Cortex of kidney (tissue), 1 donor: ENCODE measurements at places on chromosomes 4 and X.

DNA sequence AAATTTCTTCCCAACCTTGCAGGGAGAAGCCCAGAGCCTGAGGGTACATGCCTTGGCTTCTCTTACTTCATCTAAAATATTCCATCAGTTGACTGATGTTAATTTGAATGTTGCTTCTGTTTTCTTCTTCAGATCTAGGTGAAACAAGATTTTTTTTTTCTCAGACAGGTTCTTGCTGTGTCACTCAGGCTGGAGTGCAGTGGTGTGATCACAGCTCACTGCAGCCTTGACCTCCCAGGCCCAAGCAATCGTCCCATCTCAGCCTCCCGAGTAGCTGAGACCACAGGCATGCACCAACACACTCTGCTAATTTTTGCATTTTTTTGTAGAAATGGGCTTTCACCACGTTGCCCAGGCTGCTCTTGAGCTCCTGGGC lies 62.1 kb upstream of the KLF3 start:
- DNase-seq, result no peak

GRCh38 chr4:141463678-141464077 lies 172.7 kb upstream of the IL15 start:
- DNase-seq, result no peak

- DNase-seq, result no peak
These were observed 69.5 kb upstream of the CBLL2 start for GRCh38 chrX:22203186-22203585.

GRCh38 chr4:133869486-133869885 lies 332.1 kb downstream of the PABPC4L start:
- no peak for DNase-seq

GRCh38 chrX:10854594-10854993 lies 234.2 kb upstream of the MID1 start:
- no peak for DNase-seq

GRCh38 chr4:87882321-87882720 lies 49.6 kb downstream of the MEPE start:
- DNase-seq, result no peak

- DNase-seq, result no peak
These were observed 6.4 kb downstream of the SYP start for GRCh38 chrX:49193542-49193964.

GRCh38 chrX:17544821-17545220 lies 169.8 kb downstream of the NHS start:
- DNase-seq, result no peak

- DNase-seq, result no peak
These were observed 302.9 kb upstream of the EPHA5 start for GRCh38 chr4:65973186-65973585.

DNA sequence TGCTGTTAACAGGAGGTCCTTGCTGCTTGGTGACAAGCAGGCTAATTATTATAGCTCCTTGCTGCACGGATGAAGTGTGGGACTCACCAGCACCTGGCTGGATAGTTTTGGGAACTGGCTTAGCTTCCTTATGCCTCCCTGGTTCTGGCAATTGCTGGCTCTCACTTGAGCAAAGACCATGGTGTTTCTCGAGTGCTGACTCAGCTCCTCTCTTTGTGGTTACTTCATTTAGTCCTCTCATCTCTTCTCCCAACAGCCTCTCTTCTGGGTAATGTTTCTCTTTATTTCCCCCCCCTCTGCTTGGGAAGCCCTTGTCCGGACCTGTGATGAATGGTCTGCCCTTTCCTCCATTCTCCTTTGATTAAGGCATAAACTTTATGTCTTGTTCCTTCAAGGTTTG lies 100.4 kb downstream of the CBLL2 start:
- no peak for DNase-seq

GRCh38 chr4:37595875-37596680 lies 90.1 kb downstream of the RELL1 start:
- no peak for DNase-seq

DNA sequence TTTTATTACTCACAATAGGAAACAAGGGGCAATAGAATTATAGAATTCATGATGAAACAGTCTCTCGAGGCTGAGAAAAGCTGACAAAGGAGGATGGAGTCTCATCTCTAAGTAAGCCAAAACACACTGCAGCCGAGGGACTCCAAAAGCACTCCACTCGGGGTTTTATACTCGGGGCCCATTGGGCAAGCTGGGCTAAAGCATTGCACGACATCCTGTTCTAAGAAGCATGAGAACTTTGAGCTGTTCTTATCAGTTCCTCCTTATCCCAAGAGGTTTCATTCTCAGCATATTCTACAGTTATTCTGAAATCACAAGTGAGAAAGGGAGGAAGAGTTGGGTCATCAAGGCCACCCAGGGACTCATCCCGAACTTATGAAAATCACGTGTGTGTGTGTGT lies 1475.5 kb downstream of the PCDH18 start:
- DNase-seq, result no peak

DNA sequence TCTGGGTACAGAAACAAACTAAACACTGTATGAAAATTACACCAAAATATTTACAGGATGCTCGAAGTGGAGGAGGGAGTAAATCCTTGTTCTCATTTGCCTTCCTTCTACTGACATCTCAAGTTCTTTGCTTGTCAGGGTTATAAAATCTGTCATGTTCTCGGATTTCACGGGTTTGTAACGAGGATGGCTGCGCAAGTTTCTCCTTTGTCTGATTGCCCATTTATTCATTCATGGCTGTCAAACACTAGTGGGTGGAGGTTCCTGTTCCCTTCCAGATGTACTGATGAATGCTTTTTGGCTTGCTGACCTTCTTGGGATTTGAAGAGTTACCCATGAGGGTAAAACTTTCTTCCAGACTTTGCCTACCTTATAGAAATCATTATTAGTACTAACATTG lies 206.9 kb downstream of the SPCS3 start:
- DNase-seq, result no peak

- no peak for DNase-seq
These were observed 29.5 kb upstream of the FGFR3 start for GRCh38 chr4:1763550-1764080.

DNA sequence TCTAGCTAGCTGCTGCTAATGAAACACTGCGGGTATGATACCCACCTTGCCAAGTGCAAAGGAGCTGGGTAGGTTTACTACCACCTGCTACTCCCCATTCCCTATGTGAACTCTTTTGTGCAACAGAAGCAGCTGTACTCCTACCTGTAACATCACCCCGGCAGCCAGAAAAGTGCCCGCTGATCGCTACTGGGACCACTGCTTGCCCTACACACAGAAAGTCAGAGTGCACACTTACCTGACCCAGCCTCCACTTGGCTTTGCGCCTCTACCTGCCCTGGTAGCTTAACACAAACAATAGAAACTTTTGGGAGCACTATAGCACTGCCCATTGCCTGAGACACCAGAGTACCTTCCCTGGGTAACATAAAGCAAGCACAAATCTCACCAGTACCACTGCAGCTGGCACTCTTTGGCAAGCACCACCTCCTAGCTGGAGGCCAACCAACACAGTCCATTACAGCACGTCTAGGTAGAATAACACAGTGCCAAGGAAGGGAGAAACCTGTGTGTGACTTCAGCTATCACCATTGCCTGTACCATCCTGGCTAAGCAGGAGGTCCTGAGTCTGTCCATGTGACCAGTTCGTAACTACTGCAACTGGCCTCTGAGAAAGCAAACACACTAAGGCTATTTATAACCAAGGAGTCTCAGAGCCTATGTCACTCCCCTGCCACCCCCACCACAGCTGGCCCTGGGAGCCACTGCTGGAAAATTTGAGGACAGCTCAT lies 80.1 kb downstream of the CENPC start:
- DNase-seq, result no peak

- no peak for DNase-seq
These were observed 105.7 kb upstream of the GATB start for GRCh38 chr4:151866592-151866918.

- no peak for DNase-seq
These were observed 488.7 kb downstream of the TRIML1 start for GRCh38 chr4:188627892-188628291.

DNA sequence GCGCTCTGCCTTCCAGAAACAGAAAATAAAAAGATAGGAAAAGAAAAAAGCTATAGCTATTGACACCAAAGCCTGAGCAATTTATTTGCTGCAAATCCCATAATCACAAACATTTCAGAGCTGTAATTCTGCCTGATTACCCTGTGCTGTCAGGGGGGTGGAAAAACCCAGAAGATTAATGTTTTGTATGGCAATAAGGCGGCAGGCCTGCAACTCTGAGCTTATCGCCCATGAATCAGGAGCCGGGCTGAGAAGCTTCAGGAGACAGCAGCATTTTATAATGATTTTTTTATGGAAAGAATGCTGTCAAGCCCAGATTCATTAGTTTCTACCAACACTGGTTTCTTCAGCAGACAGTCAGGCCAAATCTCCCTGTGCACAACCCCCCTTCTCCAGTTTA lies 82.6 kb upstream of the TMEM164 start:
- no peak for DNase-seq

DNA sequence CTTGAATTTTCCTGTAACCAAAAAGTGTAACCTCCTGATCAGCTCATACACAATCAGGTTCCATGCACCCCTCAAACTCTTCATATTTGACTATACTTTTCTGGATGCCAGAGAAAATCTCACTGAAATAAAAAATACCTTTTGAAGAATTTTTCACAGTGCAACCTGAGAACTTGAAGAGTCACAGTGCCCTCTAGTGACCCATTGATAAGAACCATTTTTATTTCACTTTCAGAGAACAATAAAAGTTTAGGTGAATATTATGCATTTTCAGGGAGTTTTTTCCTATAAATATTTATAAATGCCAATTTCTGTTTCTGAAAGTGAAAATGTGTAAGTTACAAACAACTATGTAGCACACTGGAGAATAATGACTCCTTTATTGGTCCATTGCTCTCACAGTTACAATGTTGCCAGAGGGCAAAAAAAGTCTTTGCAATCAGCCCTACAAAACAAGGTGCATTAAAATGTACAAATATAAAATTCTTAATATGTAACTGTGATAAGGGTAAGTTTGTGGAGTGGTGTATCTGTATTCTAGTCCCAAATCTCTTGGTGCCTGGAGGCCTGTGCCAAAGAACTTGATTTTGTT lies 153.6 kb upstream of the INTU start:
- no peak for DNase-seq

DNA sequence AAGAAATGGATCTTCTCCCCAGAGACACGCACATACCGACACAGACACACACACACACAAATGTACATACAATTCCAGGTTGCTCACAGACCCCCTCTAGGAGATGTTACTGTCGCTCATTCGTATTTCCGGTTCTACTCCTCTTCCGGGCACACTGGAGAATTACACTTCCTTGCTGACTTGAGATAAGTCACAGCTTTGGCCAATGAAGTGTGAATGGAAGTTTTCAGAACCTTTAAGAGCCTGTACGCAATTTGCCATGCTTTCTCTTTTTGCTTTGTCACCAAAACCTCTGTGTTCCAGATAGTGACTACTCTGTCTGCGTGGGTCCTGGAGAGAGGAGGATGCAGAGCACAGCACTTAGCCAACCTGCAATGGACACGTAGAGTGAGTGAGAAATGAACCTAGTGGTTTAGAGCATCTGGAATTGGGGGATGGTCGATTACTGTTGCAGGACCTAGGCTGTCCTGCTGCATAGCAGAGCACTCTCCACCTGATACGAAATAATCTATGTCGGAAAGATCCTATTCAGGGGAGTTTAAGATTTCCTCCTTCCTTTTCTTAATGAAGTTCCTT lies 239.5 kb upstream of the TET2 start:
- no peak for DNase-seq

GRCh38 chr4:21885241-21885640 lies 63.3 kb downstream of the KCNIP4 start:
- DNase-seq, result no peak

DNA sequence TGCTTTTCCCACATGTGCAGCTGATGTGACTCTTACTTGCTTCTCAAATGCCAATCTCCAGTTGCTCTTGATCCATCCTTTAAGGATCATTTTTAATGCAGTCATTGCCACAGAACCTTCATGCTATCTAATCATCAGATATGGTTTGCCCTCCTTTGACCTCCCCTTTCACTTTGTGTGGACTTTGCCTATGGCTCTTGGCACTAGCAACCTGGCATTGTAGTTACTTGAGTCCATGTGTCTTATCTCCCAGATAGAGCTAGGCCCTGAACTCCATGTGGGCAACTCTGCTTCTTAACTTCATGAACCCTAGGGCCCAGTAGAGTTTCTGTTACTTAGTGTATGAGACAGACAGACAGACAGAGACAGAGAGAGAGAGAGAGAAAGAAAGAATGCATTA lies 41.6 kb downstream of the MTM1 start:
- no peak for DNase-seq

GRCh38 chr4:94577136-94577535 lies 125.4 kb downstream of the PDLIM5 start:
- no peak for DNase-seq

- DNase-seq, result no peak
These were observed 41.0 kb downstream of the WWC2 start for GRCh38 chr4:183139972-183140570.

DNA sequence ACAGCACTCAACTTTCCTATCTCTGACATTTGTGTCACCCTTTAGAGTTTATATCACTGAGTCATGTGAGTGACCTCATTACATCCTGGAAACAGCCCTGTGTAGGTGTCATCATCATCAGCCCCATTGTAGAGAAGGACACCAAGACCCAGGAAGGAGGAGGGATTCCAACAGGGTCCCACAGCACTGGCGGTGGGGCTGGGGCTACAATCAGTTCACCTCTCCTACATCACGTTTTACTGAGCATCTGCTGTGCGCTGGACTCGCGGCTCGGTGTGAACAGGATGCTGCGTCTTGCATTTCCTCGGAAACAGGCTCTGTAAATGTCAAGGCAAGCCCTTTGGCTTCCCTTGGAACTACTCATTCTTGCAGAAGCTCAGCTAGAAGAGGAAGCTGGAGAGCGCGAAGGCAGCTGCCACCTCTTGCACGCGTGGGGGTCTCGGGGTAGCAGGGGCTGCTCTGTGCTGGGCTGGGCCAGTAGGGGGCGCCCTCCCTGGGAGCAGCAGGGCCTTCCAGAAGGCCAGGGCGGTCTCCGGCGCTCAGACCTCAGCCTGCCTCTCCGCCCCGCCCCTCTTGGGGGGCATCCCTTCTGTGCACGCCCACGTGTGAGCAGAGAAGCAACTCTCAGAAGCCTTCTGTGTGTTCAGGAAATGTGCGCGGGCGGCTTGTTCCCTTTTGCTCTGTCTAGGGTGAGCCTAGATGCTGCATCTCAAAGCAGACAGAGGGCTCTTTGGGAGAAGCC lies 29.0 kb downstream of the REELD1 start:
- DNase-seq, result no peak

DNA sequence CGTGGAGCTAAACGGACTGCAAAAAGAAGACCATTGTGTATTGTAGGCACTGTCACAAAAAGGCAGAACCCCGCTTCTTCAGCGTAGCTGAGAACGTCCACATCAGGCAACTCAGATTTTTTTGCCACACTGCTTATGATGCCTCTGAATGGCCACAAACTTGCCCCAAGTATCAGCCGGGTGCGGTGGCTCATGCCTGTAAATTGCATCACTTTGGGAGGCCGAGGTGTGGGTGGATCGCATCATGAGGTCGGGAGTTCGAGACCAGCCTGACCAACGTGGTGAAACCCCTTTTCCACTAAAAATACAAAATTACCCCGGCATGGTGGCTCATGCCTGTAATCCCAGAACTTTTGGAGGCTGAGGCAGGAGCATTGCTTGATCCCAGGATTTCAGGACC lies 14.9 kb upstream of the IL3RA start:
- no peak for DNase-seq
